ENCODE measurements at places on chromosomes 13 and 19.

- DNase-seq = no peak
Measured at GRCh38 chr13:102311419-102311796, 90.4 kb downstream of the FGF14 start.

GRCh38 chr13:90154311-90154960 lies 1193.1 kb upstream of the MIR17HG start:
- no peak for DNase-seq

DNA sequence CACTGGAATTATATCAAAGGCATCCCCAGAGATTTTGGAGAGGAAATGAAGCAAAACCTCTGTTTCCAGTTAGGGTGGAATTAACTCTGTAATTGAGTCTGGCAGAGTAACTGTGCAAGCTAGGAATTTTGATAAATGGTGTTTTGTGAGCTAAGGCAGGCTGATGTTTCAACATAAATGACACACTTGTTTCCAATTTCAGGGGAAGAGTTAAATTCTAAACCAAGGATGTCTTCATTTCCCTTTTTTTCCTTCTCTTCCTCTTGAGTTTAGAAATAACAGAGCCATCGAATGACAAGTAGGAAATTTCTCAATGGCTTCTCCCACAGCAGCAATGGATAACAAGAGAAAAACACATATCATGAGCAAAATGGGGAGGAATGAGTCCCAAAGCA lies 131.2 kb downstream of the IRS2 start:
- DNase-seq = no peak

DNA sequence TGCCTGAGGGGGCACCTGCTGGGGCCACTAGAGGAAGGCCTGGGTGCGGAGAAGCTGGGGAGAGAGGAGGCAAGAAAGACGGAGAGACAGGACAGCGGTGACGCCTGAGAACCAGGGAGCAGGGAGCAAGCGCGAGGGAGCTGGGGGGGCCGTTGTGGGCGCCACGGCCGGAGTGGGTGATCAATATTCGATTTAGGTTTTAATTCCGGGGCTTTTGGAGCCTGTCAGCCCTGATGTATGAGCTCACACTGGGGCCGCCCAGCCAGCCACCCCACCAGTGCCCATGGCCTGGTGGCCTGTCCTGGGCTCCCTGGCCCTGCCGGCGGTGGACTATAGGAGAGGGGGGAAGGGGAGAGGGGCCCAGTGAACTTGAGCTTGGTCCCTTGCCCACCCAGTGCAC lies 8.7 kb upstream of the ERFL start:
- DNase-seq = no peak

- DNase-seq = peak; percentile 39
Measured at GRCh38 chr13:60583911-60584753, 187.1 kb downstream of the TDRD3 start.

GRCh38 chr13:92775658-92776057 lies 450.9 kb upstream of the GPC6 start:
- no peak for DNase-seq

GRCh38 chr19:5333581-5334365 lies 6.8 kb downstream of the PTPRS start:
- no peak for DNase-seq

DNA sequence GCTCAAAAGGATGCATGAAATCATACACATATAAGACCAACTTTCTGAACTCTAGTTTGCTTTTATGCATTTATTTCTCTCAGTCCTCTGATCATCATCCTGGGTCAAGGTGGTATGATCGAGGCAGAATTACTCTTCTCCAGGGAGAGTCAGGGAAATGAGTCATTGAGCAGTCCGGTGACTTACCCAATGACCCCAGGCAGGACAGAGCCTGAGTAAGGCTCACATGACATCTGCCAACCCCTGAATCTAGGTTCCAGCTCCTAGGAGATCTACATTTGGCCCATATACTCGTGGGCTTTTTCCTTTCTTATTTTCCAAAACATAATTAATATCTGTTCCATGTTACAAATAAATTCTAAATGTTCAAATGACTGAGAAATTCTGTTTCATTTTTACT lies 502.3 kb downstream of the FOXO1 start:
- DNase-seq = no peak

- DNase-seq = peak; percentile 35
Measured at GRCh38 chr19:43675269-43675879, 5.4 kb upstream of the PLAUR start.

GRCh38 chr13:76903544-76904162 lies 17.4 kb upstream of the KCTD12 start:
- DNase-seq = peak; percentile 75

- DNase-seq = no peak
Measured at GRCh38 chr19:11201791-11202190, 4.4 kb upstream of the KANK2 start.

GRCh38 chr13:79987761-79988160 lies 353.2 kb downstream of the SPRY2 start:
- no peak for DNase-seq

- no peak for DNase-seq
Measured at GRCh38 chr13:112759053-112759452, 69.2 kb downstream of the ATP11A start.

GRCh38 chr13:110363010-110363409 lies 55.9 kb downstream of the COL4A2 start:
- DNase-seq = no peak

DNA sequence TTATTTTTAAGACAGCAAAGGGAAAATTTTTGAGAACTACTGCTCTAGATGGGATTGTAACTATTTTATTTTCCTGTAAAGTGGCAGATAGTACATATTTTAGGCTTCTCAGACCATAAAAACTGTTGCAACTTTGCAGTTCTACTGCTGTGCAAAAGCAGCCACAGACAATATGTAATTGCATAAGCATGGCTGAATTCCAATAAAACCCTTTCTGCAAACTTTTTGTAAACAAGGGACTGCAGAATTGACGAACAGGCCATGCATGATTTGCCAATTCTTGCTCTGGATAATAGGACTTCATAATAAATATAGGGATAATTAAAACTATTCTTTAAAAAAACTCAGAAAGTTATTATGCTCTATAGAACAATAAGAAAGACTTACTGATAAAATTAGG lies 149.1 kb downstream of the SLITRK5 start:
- DNase-seq = no peak

Data from activated CD4-positive, alpha-beta T cell treated with anti-CD3 and anti-CD28 coated beads, Interleukin-10, Interleukin-2, amounts not matched to agents 100 ng/mL and 50 ng/mL, durations not matched to agents 16 hours and 8 hours (primary cell).